CD4-positive, alpha-beta T cell treated with Interleukin-2 at 100 ng/mL for 4 hours (primary cell): ENCODE measurements at places on chromosomes 2 and 18.

DNA sequence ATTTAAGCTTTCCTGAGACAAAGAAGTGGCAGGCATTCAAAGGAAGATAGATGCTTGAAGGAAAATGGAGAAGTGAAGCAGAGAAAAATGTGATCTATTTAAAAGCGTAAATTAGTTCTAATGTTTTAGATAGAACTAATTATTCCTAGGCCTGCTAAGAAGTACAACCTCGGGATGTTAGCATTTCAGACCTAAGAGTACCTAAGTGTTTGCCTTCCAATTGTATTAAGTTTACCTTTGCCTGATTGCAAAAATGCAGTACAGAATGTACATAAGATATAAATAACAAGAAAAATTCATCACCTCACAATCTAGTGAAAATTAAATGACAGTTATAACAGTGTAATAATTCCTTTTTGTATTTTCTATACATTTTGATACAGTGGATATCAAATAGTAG lies 71.1 kb upstream of the HNMT start:
- no peak for DNase-seq

DNA sequence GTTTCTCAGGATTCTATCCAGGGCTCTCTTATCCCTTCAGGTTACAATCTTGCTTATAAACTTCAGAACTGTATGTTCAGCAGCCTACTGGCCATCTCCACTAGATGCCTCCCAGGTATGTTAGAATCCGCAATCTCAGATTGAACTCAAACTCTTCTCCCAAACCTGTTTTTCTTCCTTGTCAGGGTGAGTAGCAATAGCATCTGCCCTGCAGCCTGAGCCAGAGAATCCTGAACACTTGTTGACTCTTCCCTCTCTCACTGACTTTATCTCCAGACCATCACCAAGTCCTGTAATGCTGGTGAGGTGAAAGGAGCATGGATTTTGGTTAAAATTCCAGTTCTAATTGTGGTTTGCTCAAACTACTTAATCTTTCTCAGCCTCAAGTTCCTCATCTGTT lies 82.6 kb upstream of the ALPP start:
- DNase-seq, result no peak

- DNase-seq, result no peak
Observed at GRCh38 chr2:233764761-233765160, 4.7 kb downstream of the UGT1A1 start.

GRCh38 chr2:118050386-118050785 lies 36.5 kb upstream of the CCDC93 start:
- no peak for DNase-seq

GRCh38 chr2:54986264-54986663 lies 64.0 kb downstream of the RTN4 start:
- DNase-seq, result no peak

GRCh38 chr2:226378753-226379705 lies 420.6 kb downstream of the IRS1 start:
- no peak for DNase-seq

- DNase-seq, result peak; percentile 53
Observed at GRCh38 chr2:48946449-48947048, 191.0 kb upstream of the LHCGR start.

GRCh38 chr2:241986836-241987641 lies 117.5 kb downstream of the RTP5 start:
- no peak for DNase-seq

DNA sequence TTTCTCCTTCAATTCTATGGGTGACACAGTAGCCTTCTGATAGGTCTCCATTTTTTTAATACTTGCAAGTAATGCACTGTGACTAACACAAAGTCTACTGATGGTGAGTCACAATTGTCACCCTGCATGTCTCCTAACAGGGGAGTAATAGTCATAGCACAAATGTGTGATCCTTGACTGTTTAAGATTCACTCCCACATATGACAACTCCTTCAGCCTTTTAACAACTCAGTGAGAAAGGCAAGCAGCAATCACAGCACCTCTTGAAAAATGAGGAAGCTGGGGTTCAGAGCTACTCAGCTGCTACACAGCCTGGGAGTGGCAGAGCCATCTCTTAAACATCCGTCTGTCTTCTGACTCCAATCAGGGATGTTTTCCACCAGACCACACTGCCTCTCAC lies 63.8 kb downstream of the EHD3 start:
- DNase-seq, result peak; percentile 3

DNA sequence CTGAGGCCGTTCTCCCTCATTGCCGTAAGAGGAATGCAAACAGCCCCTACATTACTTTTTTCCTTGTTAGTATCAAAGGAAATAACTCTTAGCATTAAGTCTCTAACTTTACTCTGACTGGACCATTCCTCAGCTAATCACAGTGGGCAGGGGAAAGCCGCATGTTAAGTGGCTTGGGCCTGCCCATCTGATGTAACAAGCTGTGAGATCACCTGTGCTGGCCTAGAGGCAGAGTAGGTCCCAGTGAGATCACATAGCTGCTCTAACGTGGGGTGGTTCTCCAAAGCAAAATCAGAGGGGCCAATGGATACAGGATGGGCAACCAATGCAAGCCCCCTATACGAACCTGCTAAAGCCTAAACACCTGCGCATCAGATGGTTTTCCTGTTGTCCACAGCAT lies 5.9 kb upstream of the MOCOS start:
- DNase-seq, result no peak

DNA sequence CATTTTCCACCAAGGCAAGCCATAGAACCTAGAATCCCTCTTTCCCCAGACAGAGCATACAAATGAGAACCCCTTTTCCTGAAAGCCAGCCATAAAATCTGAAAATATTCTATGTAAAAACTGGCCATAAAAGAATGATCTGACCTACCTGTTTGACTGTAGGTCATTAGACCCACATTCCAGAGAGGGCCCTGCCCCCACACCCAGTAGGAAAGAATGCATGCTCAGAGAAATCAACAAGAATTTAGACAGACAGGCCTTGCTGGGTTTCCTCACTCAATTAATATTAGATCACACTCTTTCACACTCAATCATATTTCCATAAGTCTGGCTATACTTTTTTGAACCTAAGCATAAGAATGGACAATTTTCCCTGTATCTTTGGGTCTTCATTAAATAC lies 929.5 kb downstream of the ERBB4 start:
- no peak for DNase-seq

GRCh38 chr2:86195808-86196387 lies 636 bp upstream of the IMMT start:
- DNase-seq, result no peak

GRCh38 chr2:129133692-129134641 lies 815.3 kb upstream of the HS6ST1 start:
- no peak for DNase-seq

GRCh38 chr2:215392687-215393270 lies 43.1 kb downstream of the FN1 start:
- DNase-seq, result no peak

GRCh38 chr2:235045973-235046343 lies 94.1 kb downstream of the SH3BP4 start:
- DNase-seq, result no peak

GRCh38 chr18:12543697-12544096 lies 114.2 kb downstream of the SPIRE1 start:
- DNase-seq, result no peak

GRCh38 chr2:222071911-222072310 lies 226.9 kb downstream of the PAX3 start:
- no peak for DNase-seq
